ENCODE measurements at places on chromosomes 4 and X.

DNA sequence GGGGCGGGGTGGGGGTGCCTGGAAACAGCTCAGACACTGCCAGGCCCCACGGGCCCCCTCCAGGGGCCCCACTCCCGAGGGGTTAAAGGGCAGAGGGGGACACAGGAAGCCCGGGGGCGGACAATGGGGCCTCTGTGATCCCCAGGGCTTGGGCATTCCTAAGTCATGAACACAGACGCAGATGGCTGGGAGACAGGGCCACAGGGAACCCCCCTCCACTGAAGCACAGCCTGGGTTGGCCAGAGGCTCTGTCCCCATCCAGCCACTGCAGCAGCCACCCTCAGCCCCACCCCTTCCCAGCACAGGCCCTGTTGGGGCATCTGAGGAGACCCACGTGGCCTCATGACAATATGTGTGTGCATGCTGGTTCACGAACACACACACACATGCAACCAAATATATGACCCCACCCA, 3.9 kb downstream of the L1CAM start:
- no peak for DNase-seq

DNA sequence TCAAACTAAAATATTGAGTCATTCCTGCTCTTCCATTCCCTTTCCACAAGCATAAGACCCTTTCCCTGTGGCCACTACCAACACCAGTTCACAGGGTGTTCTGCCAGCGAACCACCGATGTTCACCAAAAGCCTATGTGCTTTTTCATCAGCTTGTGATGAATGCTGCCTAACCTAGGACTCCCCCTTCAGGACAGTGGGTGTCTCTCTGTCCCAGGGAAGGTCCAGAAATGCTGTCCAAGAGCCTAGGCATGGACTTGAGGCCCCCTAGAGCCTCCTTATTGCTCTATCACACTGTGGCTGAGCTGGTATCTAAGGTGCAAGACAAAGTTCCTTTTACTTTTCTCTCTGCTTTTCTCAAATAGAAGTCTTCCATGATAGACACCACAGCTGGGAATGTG, 1015.6 kb downstream of the PCDH19 start:
- no peak for DNase-seq

DNA sequence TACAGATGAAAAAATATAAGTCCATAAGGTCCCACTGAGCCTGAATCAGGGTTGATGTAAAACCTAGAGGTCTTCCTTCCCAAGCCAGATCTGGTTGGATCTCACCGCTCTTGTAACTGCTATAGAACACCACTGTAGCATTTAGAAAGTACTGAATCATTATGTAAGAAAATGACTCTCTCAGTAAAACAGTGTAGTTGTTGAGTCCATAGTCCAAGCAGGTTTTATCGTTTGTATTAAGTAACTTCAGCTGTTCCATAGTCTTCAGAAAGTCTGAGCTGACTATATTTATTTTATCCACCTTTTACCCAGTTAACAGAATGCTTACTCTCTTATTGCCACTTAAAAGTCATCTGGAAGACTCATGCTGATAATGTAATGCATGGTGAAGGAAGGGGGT, 82.2 kb downstream of the POLA1 start:
- no peak for DNase-seq

DNA sequence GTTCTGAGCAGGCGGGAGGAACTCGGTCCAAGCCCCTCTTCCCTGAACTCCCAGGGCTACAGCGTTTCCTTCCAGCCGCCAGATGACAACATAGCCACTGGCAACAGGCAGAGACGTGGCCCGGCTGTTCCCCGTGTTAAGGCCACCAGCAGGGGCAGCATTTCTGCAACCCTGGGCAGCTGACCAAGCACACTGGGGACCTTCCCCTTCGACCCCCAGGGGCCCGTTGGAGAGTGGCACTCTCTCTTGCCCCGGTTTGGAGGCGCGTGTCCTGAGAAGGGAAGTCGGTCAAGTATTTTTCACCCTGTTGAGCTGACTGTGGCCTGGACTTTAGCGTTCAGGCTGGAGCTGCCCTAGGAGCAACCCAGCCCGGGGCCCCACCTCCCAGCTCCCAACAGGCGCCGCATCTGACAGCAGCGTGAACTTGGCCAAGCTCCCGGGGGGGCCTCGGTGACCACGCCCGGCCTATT, 37.6 kb downstream of the ZBTB49 start:
- DNase-seq: no peak

- DNase-seq: no peak
Observed at GRCh38 chrX:784829-785228, 154.2 kb downstream of the SHOX start.

- DNase-seq: no peak
Observed at GRCh38 chrX:100928660-100929613, at the start of gene XKRX. Gene XKRX, minus strand, starts transcription at chrX:100928917. Its CDS starts 613 bp downstream, at chrX:100928304.

DNA sequence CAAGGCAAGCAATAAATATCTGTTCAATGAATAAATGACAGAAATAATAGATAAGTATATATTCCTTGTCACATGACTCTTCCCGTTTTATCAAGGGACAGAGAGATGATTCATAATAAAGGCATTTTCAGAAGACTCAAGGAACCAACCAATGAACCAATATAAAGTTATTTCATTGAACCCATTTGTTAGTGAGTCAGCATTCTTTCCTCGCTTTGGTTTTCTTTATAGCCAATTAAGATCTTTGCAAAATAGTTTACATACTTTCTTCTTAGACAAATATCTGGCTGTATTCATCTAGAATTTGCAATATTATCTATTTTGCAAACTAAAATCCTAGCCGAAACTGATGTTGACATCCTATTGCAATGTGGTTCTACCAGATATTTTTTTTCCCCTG, 269.4 kb downstream of the IL15 start:
- no peak for DNase-seq

GRCh38 chr4:174672276-174672675, 150.0 kb upstream of the HPGD start:
- no peak for DNase-seq

GRCh38 chr4:53365486-53366300, at the start of gene SCFD2:
Gene SCFD2, minus strand, starts transcription at chr4:53366061.
- peak; percentile 92 for DNase-seq

DNA sequence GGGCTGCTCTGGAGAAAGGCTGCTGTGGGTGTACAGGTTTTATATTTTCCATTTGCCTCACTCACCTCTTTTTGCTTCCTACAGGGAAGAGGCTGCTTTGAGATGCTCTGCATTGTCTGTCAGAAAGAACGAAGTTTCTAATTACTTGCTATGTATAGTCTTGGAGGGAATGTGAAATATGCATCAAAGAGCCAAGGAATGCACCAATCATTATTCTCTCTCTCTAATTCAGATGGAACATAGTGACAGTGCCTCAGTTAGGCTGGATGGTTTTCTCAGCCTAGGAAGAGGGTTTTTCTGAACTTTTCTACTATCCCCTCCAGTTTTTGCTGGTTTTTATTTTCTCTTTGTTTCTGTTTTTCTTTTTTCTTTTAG, 106.8 kb upstream of the SLC4A4 start:
- DNase-seq: no peak

DNA sequence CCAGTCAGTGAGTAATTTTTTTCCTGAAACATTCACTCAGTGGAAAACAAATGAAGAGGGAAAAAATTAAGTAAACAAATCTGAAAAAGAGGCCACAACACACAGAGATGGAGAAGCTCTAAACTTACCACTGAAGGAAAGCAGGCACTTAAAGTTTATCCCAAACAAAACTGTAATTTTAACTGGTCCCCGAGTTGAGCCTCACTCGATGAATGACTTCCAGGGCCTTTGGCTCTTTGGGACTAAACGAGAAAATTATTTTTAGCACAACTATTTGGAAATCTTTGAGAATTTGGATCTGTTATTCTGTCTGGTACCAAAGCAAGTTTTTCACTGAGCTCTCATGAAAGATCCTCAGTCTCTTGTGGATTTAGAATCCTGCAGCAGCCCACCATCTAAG, at the start of gene C1QTNF7:
TSS of gene C1QTNF7 (plus strand) at position 333 of the 400 bp plus-strand sequence. CDS start 7,711 bp downstream, outside the sequence.
- DNase-seq: no peak

DNA sequence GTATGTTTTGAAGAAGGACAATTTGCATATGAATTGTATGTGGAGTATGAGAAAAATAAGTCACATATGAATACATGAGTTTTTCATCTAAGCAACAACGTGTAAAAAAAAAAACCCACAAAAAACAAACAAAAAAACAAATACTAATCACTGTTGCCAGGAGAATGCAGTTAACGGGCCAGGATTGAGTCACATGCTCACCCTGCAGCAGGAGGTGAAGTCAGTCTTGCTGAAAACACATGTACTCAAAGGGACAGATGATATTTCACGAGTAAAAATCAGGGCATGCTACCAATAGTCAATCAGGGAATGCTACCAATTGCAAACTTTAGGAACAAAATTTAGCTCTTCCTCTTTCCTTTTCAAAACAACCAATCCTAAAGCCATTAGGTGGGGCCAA, 10.4 kb upstream of the DCLK2 start:
- DNase-seq: no peak

DNA sequence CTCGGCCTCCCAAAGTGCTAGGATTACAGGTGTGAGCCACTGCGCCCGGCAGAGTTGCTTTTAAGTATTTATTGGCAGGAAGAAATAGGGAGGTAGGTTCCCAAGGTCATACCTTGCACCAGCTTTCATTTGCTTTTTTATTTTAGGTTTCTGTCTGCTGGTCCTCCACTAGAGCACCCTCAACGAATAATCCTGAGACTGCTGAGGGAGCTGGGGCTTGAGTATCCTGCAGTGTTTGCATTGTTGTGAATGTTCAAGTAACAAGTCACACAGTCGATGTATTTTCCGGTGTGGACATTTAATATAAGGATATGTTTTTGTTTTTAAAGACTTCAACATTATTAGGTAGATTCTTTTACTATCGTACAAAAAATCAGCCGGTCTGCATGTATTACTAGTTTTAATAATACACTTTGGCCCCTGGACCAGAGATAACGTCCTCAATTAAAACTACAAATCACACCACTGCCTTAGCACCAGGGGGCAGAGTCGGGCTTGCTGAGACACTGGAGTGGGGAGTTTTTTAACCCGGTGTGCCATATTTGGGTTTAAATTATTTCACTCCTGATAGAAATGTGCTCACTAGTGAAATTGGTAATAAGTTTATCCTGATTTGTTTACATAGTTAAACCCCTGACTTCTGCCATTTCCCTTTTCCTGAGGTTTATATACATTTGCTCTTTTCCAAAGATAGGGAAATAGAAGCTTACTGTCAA, 11.6 kb downstream of the SMIM20 start:
- no peak for DNase-seq

DNA sequence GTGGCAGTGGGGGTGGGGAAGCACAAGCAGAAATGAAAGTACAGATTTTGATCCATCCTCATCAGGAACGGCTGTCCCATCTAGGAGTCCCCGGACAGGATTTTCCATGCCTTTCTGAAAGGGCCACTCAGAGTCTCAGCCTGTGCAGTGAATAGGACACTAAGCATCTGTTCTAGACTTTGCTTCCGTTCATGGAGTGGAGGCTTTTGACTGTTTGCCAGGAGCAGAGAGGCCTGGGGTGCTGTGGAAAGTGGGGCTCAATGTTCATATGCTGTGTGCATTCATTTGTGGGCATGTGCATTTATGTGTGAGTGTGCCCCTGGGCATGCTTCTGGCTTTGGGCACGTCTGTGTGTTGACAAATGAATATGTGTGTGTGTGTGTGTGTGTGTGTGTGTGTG, 25.6 kb upstream of the MAMLD1 start:
- DNase-seq: no peak

GRCh38 chr4:130172156-130172555, 1076.2 kb downstream of the C4orf33 start:
- no peak for DNase-seq

DNA sequence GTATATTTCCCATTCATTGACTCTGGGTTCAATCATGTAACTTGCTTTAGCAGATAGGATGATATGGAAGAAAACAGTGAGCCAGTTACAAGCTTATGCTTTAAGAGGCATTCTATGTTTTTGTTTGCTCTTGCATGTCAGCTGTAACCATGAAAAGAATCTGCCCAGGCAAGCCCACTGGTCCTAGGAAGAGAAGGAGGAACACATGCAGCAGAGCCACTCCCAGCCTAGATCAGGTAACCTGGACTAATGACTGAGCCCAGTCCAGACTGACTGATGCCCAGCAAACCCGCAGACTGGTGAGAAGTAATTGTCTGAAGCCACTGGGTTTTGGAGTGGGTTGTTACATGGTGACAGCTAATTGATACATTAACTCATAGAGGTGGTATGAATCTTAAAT, 167.9 kb downstream of the COL4A6 start:
- DNase-seq: no peak
